Suppressor macrophage treated with lipopolysaccharide for 4 hours (primary cell): ENCODE measurements at places on chromosomes 16 and 17.

DNA sequence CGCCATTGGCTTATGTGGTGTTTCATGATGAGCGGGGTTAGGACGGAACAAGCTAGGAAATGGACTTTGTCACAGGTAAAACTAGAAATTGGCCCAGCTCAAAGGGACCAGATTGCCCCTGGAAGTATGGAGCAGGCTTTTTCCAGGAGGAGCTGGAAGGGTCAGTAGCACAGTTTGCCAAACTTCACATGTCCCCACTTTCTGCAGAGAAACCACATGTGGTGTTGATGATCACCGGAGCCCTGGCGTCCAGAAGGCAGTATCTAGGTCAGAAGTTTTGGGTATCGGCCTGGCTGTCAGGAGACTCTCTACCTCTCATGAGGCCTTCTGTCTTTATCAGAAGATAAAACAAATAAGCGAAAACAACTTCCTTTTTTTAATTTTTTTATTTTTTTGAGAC is 248.5 kb downstream of the SOX9 start:
- no peak for DNase-seq

GRCh38 chr17:35730400-35731005 is 936 bp upstream of the RASL10B start:
- DNase-seq = no peak

DNA sequence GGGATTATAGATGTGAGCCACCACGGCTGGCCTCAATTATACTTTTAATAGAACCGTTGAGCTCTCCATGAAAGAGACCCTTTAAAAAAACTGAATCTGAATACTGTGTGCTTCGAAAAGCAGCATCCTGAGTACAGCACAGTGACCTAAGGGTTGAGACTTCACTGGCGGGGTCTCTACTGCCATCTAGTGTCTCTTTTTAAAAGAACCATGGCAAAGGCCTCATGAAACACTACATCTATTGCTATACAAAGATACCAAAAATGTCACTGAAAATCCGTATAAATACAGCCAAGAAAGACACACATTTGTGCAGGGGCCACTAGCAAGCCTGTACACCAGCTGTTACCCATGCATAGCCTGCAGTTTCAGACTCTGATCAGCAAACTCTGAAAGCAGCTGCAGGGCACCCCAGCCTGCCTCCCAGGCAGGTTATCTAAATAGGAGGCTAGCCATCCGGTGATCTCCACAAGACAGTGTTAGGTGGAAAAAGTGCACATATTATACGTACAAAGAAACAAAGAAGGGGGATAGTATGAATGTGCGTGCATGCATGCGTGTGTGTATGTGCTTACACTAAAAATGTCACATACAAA is 35.3 kb downstream of the NPLOC4 start:
- DNase-seq = peak; percentile 64

GRCh38 chr17:7025245-7025644 is 2.4 kb downstream of the BCL6B start:
- no peak for DNase-seq

GRCh38 chr17:51258756-51259563 is 889 bp downstream of the MBTD1 start:
- DNase-seq = peak; percentile 71

GRCh38 chr17:62119373-62119772 is 54.3 kb upstream of the MED13 start:
- DNase-seq = no peak

GRCh38 chr17:13351046-13351445 is 250.7 kb downstream of the HS3ST3A1 start:
- DNase-seq = no peak

DNA sequence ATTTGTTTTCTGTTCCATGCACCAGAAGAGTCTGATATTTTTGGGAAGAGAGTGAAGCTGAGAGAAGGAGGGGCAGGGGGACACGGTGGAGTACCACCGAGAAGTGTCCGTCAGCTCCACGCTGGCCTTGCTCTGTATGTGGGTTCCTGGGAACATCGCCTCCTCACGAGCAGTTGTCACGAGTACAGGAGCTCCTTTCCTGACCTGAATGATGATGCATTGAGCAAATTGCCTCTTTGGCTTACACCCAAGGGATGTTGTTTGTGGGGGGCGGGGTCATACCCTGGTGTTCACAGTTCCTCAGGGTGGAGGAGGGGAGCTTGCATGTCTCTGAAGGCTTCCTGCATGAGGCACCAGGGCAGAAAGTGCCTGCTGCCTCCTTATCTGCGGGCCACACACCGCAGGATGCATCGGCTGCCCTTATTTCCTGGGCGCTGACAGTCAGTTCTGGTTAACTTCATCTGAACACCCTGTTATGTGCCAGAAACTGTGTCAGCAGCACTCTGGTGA is 36.2 kb downstream of the RGS9 start:
- no peak for DNase-seq

DNA sequence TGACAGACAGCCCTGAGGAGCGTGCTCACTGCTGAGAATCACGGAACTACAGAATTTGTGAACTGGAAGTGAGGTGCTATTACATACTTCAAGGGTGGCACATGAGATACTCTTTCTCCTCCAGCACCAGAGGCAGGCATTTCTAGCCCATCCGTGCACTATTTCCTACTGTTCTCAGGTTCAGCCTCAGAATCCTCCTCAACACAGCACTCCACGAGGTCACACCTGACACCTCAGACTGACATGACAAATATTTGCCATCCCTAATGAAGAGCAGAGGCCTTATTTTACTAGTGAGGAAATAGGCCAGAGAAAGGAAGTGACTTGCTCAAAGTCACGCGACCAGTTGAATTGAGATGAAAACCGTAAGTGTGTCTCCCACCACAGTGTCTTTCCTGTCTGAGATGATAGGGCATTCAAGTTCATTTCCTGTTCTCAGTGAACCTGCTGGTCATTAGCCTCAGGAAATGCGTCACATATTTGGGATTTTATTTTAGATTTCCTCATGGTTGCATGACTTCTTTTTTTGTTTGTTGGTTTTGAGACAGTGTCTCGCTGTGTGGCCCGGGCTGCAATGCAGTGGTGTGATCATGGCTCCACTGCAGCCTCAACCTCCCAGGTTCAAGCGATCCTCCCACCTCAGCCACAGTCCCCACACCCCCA is 23.6 kb downstream of the SEZ6 start:
- DNase-seq = peak; percentile 95

DNA sequence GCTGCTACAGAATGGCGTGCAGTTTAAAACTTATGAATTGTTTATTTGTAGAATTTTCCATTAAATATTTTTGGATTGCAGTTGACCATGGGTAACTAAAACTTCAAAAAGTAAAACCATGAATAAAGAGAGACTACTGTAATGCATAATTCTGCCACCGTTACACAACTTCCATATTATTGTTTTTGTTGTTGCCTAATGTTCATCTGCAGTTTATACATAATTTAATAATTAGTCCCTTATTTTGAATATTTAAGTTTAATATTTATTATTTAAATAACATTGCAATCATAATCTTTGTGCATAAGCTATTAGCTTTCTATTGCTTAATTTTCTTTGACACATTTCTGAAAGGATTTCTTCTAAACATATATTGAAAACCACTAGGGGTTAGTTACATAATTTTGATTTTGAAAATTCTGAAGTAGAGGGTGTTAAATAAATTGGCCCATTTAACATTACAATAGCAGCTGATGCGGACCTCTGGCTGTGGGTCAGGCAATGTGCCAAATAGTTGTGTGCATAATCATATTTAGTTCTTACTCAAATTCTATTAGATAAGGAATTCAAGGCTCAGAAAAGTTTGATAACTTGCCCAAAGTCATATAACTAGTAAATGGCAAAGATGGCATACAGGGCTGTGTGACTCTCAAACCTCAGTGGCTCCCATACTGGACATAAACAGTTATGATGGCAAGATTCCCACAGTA is 31.1 kb downstream of the PPM1E start:
- DNase-seq = no peak

DNA sequence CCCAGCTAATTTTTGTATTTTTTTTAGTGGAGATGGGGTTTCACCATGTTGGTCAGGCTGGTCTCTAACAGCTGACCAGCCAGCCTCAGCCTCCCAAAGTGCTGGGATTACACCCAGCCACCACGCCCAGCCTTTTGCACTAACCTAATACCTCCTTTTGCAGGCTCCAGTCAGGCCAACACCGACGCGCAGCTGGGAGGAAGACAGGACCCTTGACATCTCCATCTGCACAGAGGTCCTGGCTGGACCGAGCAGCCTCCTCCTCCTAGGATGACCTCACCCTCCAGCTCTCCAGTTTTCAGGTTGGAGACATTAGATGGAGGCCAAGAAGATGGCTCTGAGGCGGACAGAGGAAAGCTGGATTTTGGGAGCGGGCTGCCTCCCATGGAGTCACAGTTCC is 2.0 kb downstream of the TRPV2 start:
- DNase-seq = no peak

- DNase-seq = no peak
Observed at GRCh38 chr17:44014133-44014436, 678 bp downstream of the TMEM101 start.

DNA sequence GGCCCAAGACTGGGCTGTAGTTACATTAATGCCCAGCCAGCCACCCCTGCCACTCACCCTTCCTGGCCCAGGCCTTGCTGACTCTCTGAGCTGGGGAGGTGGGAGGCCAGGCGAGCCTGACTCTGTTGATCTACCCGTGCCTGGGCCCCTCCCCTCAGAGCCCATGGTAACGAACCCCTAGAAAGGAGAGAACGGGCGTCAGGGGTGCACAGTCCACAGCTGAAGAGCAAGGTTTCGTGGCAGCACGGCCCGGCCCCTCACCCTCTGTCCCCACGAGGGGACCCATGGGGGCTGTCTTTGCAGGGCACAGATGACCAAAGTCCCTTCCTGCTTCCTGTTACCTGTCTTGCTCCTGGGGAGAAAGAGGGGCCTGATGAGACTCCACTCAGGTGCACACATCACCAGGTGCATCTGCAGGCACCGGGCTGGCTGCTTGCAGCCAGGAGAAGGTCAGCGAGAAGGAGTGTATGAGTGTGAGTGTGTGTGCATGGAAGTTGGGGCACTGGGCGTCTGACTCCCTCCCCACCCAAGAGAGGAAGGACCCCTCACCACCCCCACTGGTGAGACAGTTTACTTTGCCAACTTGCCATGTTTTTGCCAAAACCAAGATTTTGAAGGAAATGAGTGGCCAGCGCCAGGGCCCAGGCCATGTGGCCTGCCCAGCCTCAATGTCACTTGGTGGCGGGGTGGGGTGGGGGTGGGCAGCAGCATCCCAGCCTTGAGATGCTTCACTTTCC is 359.1 kb downstream of the SEC14L1 start:
- no peak for DNase-seq

DNA sequence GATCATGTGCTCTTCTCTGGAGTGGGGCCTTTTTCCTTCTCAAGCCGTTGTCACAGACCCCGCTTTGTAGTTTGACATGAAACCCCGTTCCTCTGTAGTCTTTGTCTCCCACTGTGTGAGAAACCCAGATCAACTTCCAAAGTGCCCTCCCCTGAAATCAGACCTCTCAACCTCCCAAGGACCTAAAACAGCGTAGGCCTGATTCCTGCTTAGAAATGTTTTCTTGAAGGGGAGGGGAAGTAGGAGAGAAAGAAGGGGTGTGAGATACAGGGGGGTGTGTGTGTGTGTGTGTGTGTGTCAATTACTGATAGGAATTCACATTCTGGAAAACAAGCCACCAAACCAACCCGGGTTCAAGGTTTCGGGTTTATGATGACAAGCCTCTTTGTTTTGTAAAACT is 1.4 kb downstream of the UBE2O start:
- DNase-seq = no peak

GRCh38 chr17:73410586-73411312 is 98.9 kb upstream of the CDC42EP4 start:
- no peak for DNase-seq

DNA sequence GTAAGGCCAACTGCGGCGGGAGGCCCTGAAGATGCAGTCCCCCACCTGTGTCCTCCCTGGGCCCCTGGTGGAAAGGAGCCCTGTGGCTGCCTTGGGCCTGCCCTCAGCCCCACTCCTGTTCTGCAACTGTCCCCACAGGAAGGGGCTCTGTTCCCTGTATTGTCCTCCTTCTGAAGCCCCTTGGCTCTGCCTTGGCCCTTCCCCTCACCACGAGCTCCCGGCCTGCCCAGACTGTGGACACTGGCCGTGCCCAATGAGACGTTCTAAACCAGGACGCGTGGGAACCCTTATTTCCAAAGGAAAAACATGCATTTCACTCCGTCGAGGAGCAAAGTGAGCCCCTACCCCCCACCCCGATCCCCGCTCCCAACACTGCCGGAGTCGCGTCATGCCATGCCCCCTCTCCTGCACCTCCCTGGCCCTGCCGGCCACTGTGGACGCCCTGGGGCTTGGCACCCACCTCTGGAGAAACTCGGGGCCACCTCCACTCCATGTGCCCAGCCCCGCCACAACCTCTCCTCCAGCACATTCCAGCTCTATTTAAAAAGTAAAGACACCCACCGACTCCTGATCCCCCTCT is 13.5 kb upstream of the PNPO start:
- DNase-seq = no peak

DNA sequence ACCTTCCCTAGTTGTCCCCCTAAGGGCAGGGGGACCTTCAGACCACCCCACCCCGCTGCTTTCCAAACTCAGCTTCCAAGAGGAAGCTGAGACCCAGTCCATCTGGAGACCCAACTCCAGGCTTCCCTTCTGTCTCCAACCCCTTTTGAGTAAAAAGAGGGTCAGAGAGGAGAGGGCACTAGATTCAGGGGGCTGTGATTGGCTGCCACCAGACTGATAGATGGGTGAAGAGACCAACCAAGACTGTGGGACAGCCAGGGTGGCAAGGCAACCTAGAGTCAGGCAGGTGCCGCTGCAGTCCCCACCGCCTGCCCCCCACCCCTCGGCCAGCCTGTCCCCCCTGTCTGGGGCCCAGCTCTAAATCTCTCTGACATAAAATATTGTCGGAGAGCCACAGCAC is 92.5 kb downstream of the SDK2 start:
- DNase-seq = no peak

GRCh38 chr17:74442670-74443515 is 11.0 kb downstream of the GPRC5C start:
- DNase-seq = peak; percentile 62
